ENCODE measurements at places on chromosomes 16 and 17.
A peak's percentile ranks its signal among the peaks of the same experiment; 100 is the strongest.

- DNase-seq: peak; percentile 67
These were observed 11.4 kb downstream of the CTNS start for GRCh38 chr17:3647769-3648555.

- peak; percentile 40 for DNase-seq
These were observed 40.2 kb downstream of the HS3ST3B1 start for GRCh38 chr17:14340857-14341754.

GRCh38 chr16:25570131-25570530 lies 121.6 kb upstream of the HS3ST4 start:
- no peak for DNase-seq

DNA sequence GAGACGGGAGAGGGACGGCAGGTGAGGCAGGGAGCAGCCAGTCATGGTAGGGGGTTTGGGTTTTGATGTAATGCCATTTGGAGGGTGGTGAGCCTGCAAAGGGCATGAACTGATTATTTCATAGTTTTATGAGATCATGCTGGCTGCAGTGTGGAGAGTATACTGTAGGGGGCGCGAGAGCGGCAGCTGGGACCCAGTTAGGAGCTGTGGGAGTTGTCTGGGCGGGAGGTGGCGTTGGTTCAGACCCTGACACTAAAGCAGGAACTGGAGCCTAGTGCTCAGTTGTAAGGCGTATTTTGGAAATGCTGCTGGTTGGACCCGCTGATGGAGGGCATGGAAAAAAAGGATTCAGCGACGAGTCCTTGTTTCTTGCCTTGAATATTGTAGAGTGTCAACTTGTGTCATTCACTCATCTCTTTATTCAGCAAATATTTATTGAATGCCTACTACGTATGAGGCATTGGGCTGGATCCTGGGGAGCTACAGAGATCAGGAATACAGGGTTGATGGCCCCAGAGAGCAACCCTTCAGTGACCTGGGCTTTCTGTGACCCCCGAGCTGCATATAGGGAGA lies 23.7 kb upstream of the KDM8 start:
- peak; percentile 82 for DNase-seq

- DNase-seq: no peak
These were observed 129.2 kb downstream of the SEC14L1 start for GRCh38 chr17:77269696-77270681.

Measured in cardiac fibroblast (primary cell).